Dorsolateral prefrontal cortex (tissue), 122 donors: ENCODE measurements at places on chromosomes 12 and 14.

DNA sequence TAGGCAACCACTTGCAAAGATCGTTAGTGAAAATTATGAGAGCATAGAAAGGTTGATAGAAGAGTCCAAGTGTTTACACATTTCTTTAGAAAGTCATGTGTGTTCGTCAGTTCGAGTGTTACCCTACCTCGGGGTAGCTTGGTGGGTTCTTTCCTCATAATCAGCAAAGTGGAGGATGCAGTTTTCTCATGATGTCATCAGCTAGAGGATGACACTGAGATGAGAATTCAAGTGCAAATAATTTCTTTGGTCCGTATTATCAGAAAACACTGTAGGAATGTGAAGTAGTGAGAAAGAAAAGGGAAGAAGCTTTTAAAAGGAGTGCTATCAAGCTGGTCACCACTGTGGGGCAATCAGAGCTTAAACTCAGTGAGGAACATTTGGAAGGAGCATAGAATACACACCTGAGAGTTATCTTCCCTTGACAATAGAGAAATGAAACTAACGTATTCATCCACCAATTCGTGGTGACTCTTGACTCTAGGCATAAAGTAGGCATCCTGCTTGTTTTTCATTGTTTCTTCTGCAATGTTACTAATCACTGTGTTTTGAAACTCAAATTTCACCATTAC lies 1340.9 kb upstream of the TMEM132C start:
- no peak for DNase-seq

DNA sequence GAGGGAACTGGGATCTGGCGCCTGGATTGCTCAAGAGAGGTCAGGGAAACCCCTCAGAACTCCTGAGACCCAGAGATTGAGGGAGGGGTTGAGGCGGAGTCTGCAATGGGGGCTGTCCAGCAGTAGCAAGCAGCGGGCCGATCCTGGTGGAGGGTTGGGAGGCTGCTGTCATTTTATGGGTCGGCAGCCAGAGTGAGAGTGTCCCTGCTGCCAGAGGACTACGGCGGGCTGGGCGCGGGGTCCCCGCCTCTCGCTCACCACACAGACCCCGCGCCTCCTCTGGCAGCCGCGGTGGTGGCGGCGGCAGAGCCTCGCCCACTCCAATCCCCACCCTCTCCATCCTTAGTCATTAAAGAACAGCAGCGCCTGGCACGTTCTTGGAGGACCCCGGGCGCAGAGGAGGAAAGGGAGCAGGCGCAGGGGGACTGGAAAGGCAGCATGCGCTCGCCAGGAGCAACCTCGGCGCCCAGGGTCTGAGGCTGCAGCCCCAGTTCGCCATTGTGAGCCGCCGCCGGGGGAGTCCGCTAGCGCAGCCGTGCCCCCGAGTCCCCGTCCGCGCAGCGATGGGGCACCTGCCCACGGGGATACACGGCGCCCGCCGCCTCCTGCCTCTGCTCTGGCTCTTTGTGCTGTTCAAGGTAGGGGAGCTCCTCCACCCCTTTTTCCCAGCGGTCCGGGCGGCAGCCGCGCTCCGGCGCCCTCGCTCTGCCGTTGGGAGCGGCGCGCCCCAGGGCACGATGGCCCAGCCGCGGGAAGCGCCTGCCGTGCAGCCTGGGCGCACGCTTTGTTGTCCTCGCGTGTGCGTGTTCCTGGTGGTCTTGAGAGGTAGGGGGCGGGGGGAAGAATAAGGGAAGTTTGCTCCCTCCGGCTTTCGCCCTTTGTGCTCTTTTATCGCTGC lies at the start of gene PTPRO:
Gene PTPRO (plus strand): TSS at position 345 of the 898 bp plus-strand sequence.
- DNase-seq, result peak; percentile 42

DNA sequence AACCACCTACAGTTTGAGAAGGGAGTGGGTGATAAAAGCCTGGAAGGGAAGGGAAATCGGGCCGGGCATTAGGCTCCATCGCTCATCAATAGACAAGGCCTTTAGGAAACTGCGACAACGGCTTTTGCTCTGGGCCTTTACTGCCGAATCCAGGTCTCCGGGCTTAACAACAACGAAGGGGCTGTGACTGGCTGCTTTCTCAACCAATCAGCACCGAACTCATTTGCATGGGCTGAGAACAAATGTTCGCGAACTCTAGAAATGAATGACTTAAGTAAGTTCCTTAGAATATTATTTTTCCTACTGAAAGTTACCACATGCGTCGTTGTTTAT lies 261 bp upstream of the RNU7-1 start:
- DNase-seq, result peak; percentile 98

DNA sequence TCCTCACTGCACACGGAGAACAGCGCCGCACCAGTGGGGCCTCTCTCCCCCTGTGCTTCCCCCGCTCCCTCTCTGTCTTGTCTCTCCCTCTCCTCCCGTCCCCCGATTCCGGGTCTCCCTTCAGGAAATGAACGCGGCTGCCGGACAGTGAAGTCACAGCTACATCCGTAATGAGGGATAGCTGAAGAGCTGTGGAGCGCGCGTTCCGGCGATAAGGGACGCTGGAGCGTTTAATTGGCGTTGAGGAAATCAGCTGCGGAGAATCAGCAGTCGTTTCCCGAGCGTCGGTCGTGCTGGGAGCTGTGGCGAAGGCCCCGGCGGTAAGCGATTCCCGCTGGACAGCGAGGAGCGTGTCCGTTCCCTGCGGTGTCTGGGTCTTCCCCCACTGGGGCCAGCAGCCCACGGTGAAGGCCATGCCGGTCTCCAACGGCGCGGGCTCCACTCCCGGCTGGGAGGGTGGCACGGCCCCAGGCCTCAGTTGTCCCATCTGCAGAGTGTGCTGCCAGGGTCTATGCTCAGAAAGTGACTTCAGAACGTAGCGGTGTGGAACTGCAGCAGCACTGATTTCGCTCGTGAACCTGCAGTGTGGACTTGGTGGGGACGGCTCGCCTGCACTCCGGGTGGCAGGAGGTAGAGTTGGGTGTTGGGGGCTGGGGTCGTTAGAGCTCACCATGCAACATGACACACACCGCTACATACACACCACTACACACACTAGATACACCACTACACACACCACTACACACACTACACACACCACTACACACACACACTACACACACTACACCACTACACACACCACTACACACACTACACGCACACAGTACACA lies 10.9 kb downstream of the NOC4L start:
- no peak for DNase-seq

DNA sequence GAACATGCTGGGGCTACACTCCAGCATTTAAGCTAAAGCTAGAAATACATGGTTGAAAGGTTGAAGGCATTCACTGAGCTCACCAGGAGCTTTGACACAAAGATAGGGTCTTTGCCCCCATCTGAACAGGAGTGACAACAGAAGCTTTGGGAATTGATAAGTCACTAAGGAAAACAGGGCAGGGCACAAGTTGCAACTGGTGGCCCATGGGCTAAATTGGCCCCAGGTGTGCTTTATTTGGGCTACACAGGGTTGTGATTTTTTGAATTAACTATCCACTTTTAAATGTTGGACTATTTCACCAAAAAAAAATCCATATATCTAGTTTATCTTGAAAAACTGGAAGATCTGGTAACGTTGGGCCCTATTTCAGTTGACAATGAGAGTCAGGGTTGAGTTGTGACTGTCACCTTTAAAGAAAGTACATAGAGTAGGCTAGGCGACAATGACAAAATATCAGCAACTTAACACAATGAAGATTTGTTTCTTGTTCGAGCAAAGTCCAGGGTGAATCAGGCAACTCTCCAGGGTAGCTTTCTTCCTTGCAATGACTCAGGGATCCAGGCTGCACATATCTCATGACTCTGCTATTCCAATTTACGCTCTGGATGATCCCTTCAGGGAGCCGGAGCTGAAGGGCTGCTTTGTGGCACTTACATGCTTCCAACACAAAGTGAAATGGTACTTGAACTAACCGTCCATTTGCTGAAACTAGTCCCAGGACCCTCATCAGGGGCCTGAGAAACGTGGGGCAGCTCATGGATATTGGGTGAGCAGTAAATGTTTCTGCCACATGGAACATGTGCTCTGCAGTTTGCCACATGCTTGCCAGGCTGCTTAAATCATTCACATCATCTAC lies 13.3 kb upstream of the EIF4B start:
- DNase-seq, result no peak
